ENCODE measurements at places on chromosomes 12 and 14.

GRCh38 chr12:181921-182320 is 32.0 kb downstream of the SLC6A12 start:
- DNase-seq, result no peak

GRCh38 chr12:66115071-66115600 is 15.4 kb downstream of the LLPH start:
- DNase-seq, result no peak

GRCh38 chr12:50440288-50440687 is 39.6 kb downstream of the LARP4 start:
- DNase-seq, result no peak

DNA sequence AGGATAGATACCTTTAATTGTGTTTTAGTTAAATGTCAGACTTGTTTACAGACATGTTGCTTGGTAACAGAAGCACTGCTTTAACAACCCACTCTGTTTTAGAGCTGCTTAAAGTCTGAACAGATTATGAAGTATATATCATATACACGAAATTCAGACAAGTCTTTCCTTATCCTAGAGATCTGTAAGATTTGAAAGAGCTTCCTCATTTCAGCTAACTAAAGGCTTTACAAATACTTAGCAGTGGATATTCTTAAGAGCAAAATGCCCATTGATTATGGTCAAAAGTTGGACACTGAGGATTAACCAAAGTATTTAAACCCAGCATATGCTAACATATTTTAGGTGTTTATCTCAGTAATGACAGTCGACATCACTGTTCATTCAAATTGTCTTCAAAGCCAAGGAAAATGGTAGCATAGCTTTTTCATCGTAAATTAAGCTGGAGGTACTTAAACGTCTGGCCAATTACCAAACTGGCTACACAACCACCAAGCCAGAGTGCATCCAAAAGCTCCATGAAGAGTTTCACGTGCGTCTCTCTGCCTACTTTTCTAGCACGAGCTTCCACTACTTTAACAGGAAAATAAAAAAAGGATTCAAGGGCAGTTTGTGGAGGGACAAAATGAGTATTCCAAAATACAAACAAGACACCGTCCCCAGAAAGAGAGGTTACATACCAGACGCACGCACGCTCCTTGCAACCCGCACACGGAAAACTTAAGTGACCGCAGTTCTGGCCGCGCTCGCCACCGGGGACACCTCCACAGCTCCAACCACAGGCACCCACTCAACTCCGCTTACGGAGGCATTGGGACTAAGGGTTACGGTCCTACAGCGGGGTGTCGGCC is 565 bp downstream of the CEP83 start:
- no peak for DNase-seq

DNA sequence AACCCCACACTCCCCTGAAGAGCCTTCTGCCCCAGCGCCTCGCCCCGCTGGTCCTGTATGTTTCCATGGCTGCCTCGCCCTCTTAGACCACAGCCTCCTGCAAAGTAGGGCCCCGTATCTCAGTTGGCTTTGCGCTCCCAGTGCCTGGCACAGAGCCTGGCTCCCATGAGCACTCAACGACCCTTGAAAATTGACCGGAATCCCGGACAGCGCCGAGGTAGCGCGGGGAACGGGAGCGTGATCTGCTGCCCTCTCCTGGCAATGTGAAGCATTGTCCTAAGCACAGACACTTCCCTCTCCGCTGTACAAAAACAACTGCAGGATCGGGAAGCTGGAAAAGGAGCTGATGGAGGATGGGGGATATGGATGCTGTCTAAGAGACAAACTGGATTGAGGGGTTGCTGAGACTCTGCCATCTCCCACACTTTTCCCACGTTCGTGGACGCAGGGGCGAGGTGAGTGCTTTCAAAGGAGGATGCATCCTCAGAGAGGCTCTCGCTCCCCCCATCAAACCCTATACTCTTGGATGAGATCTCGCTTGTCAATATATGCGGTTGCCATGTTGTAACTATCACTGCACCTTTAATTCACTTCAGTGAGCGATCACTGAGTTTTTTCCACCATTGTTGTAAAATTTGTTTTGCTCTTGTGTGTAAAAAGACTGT is 10.7 kb upstream of the FKBP4 start:
- DNase-seq, result peak; percentile 50

DNA sequence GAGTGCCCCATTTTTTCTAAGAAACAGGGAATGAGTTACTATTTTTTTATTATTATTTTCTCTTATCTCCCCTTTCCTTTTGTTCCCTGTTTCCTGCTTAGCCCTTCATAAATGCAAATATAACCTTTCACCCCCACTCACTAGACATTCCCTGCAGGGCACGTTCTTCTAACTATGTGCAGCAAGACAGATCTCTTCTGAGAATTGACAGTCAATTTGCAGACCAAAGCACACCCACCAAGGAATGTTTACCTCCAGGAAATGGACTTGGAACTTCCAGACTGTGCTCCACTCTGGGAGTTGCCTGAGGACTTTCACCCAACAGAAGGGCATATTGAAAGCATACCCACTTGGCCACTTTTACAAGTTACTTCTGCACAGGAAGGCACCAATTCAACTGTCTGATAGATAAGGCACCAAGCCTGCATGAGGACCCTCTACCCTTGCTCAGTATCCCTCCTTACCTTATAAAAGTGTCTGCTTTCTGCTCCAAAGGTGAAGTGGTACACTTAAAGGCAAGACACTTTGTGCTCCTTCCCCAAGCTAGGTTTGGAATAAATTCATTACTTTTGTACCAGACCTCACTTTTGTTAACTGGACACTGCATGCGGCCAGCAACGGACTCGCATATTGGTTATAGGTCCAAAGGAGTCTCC is 6.5 kb downstream of the TAS2R19 start:
- no peak for DNase-seq

GRCh38 chr14:50740856-50741255 is 72.8 kb upstream of the SAV1 start:
- DNase-seq, result no peak

GRCh38 chr12:128444598-128444997 is 177.6 kb downstream of the TMEM132C start:
- no peak for DNase-seq

DNA sequence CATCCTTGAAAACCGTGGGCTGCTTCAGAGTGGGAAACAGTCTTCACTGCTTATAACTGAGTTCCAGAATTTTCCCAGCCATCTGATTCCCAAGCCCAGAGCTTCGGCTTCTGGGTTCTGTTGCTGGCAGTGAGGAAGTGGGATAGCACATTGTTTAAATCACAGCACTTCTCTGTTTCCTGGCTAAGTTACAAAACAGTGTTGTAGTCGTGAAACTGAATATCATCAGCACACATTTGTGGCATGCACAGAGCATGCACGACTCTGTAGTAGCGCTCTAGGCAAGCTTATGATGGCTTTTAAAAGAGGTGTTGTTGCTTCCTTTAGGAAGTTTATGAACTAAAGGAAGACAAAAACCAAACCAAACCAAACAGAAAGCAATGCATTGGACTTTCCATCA is 1005.5 kb downstream of the NRXN3 start:
- DNase-seq, result no peak

DNA sequence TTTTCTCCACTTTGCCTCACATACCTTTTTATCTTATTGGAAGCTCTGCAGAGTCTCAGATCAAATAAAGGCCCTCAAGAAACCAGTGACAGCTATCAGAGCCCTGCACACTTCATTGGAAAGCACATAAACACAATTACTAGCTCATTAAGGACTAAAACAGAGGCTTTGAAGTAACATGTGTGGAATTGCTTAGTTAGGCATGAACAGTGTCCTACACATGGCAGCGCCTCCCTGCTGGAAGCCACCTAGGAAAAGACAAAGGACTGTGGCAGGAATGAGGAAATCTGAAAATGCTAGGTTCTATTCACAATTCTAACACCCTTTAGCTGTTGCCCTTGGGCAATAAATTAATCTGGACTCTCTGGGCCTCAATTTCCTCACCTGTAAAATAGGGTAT is 89.4 kb downstream of the SUDS3 start:
- no peak for DNase-seq

DNA sequence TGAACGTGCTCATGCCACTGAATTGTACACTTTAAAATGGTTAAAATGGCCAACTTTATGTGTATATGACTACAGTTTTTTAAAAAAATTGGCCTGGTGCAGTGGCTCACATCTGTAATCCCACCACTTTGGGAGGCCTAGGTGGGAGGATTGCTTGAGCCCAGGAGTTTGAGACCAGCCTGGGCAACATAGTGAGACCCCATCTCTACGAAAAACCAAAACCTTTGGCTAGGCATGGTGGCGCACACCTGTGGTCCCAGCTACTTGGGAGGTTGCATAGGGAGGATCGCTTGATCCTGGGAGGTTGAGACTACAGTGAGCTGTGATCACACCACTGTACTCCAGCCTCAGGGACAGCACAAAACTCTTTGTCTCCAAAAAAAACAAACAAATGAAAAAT is 5.3 kb downstream of the BRI3BP start:
- DNase-seq, result no peak

DNA sequence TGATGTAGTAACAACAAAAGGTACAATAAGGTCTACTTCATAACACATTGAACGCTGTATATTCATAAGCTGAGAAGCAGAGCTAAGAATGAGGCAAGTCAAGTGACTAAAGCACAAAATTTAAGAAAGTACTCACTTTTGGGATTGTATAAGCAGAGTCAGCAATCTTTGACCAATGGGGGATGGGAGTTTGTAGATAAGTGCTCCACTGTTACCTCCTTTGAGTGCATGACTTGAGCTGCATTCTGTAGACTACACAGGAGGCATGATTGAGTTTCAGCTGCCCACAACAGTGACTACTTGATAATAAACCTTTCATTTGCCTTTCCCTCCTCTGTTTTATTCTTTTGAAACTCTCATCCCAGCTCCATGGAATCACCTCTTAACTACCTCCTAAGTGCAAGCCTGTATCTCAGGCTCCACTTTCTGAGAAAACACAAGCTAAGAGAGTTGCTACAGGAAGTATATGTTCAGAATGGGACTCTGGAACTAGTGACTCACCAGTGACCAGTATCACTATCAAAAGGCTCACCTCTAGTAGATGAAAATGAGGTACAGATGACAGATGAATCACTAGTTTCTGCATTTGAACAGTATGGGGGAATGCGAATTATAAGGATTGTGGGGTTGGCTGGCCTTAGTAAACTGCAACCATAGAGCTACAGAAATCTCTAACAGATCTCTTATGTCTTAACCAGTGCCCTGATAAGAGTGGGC is 49.2 kb downstream of the SLC35F4 start:
- no peak for DNase-seq

- DNase-seq, result no peak
Observed at GRCh38 chr12:3083241-3083920, 6.2 kb downstream of the TSPAN9 start.

DNA sequence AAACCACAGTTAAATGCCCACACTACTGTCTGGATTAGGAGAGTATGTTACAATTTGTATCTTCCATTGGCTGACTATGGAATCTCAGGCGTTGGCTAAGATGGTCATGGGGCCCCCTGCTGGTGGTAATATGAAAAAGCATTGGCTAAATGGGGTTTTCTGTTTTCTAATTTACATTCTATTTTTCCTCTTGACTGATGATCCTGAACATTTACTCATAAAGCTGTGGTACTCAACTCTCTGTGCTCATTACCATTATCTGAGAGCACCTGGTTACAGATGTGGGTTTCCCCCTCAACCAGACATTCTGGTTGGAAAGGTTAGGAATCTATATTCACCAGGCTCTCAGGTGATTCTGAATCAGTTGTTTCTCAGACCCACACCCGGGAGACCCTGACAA is 64.8 kb downstream of the WSCD2 start:
- DNase-seq, result peak; percentile 35

- no peak for DNase-seq
Observed at GRCh38 chr14:61765225-61765943, 3.2 kb downstream of the SNAPC1 start.

- no peak for DNase-seq
Observed at GRCh38 chr12:3589745-3590144, 98.7 kb downstream of the PRMT8 start.

DNA sequence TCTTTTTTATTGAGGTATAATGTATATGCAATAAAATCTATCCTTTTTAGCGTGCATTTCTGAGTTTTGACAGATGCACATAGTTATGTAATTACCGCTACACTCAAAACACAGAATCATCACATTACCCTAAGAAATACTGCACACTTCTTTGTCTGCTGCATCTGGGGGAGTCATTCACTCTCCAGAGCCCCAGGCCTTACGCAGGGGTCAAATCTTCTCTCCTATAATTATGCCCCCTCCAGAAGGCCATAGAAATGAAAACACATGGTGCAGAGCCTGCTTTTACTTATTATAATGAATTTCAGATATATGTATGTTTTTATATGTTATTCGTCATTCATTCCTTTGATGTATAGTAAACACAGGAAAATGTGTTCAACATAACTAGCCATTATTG is 296.5 kb upstream of the TMEM132C start:
- no peak for DNase-seq

GRCh38 chr12:20513189-20513588 is 144.9 kb downstream of the PDE3A start:
- no peak for DNase-seq

DNA sequence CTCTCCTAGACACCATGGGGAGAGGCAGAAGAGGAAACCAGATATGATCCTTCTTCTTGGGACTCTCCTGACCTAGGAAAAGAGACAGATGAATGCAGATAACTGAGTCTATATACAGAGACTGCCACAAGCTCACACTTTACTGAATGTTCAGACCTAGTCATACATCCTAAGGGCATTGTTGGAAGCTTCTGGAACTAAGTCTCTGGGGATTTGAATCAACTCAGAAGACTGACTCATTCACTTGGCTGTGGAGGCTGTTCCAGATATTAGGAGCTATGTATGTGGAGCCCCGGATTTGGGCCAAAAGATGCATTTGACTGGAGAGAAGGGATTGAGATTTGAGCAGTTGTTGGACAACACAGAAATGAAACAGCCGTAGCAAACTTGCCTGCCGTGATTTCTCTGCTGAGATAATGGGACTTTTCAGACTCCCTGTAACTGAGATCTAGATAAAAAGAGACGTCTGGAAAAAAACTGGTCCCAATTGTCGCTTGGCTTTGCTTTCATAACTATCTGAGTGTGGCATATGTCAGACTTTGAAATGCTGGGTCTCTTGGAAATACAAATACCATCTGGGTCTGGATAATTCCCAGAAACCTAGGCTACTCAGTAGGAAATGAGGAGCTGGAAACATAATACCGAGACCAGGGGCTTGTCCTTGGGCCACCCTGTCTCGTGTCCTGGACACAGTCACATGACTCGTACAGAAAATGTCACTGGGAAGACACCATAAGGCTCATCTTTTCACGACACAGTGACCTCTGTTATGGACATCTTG is 396.8 kb downstream of the NUAK1 start:
- no peak for DNase-seq

DNA sequence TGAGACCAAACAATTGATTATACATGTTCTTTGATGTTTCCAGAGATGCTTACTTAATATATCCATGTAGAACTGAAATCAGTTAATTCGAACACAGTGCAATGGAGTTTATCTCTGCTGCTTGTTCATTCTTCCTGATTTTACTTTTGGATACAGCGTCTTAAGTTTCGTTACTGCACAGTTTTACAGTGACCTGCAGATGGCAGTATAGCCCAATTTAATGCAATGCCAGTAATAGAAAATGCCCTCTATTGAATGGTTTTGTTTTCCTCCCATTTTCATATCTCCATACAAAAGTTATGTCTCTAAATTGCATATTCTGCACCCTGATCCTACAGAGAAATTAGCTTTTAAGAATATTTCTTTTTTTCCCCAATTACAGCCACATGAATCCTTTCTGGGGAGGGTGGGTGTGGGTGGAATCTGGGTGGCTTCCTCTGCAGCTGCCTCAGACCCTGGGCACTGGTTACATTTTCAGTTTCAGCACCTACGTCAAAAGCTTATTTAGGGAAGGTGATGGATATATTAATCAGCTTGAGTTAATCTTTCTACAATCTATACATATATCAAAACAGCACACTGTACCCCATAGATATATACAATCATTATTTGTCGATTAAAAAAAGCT is 101.1 kb upstream of the DCD start:
- no peak for DNase-seq
